ENCODE measurements at places on chromosomes 5 and 9.

DNA sequence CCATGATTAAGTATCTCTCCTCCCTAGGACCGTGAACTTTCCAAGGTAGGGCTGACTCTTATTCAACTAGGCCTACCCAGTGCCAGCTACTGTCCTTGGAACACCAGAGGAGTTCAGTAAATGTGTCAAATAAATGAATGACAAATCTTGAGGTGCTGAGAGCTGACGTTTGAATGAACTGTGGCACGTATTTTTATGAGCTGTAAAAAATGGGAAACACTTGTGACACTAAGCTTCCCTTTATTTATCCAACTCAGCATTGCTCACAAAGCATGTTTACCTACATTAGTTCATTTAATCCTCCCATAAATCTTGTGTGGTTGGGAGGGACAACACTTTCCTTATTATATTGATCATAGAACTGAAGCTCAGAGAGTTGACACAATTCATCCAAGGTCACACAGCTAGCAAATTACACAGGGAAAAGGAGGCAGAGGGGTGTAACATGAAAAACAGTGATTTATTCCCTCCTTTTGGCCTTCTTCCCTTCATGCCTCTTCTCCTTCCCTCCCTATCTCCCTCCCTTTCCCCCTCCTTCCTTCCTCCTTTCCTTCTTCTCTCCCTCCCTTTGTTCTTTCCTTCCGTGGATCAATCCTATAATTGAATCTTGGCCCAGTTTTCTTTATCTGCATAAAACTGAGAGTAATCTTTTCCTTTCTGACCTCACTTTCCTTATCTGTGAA, 412.6 kb downstream of the DMRT2 start:
- no peak for DNase-seq

DNA sequence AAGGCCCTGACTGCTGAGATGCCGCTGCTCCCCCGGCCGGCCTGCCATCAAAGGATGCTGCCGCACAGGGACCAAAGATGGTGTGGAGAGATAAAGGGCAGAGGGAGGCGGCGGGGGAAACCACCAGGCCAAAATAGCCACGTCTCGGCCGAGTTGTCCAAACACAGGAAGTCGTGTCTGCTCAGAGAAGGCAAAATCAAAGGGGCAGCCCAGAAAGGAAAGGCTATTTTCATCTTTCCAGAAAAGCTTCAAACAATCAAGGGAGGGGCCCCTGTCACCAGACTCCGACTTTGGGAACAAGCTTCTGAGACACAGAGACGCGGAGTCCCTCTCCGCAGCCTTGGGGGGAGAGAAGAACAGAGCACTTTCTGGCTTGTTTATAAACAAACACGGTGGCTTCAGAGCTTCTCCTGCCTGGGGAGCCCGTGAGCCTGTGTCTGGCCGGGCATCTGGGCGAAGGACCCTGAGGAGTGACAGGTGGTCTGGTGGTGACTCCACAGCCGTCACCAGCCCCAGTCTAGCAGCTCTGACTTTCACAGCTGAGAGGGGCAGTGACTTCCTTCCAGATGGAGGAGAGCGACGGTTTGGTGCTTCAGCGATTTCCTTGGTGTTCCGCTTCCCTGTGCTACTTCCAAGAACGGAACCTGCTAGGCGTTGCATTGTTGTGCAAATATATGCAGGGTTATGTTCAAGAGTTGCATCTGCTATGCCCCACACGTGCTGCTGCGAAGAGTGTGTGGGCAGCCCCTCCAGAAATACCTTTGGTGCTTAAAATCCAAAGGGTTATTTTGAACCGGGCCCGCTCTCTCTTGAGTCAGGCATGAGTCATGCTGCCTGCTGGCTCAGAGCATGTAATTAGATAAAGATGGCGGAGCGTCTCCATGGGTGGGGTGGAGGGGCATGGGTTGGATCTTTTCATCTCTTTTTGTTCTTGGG, 24.0 kb downstream of the ADAMTSL2 start:
- DNase-seq = no peak

DNA sequence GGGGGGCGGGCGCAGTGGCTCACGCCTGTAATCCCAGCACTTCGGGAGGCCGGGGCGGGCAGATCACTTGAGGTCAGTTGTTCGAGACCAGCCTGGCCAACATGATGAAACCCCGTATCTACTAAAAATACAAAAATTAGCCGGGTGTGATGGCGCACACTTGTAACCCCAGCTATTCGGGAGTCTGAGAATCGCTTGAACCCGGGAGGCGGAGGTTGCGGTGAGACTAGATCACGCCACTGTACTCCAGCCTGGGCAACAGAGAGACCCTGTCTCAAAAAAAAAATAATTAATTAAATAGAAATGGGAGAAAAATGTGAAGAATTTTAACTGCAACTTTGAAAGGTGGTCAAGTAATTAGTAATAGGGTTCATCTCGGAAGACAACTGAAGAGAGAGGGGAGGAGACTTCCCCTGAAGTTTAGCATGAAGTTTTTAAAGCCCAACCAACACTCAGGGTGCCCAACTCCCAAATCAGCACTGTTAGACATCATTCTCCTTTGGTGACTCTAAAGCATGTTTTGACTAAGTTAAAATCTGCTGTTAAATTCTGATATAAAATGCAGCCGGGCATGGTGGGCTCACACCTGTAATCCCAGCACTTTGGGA, 1.4 kb upstream of the CSNK1A1 start:
- no peak for DNase-seq

- DNase-seq = peak; percentile 48
These were observed 49.6 kb upstream of the PSD2 start for GRCh38 chr5:139745800-139746690.

- DNase-seq = no peak
These were observed 17.5 kb downstream of the CXCL14 start for GRCh38 chr5:135561266-135561665.

DNA sequence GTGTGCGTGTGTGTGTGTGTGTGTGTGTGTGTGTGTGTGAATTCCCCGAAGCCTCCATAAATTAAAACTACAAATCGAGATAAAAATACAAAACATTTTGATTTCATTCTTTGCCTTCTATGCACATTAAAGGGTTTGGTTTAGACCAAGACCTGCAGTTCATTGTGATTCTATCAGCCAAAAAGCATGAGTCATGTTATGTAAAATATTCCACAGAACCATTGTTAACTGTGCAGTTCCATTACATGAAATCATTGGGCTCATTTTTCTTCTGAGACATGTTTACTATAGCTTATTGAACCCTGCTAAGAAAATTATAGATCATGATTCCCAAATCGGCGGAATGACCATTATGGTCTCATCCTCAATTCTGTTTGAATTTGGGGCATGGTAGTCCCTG, 11.7 kb downstream of the CAVIN4 start:
- no peak for DNase-seq

- no peak for DNase-seq
These were observed 14.3 kb downstream of the FNBP1 start for GRCh38 chr9:130028493-130029222.

GRCh38 chr9:120862452-120862851, 14.5 kb downstream of the PHF19 start:
- no peak for DNase-seq

DNA sequence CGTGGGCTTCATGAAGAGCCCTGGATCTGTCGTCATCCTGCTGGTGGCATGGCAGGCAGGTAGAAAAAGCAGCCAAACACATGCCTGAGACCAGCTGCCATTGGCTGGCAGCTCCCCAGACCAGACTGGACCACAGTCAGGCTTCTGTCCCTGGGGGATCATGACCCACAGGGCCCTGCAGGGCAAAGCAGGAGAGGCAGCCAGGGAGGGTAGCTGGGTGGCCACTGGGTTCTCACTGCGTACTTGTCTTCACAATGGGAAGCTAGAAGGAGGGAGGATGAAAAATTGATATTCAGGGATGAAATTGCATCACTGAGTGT, 67.8 kb upstream of the GARNL3 start:
- no peak for DNase-seq

DNA sequence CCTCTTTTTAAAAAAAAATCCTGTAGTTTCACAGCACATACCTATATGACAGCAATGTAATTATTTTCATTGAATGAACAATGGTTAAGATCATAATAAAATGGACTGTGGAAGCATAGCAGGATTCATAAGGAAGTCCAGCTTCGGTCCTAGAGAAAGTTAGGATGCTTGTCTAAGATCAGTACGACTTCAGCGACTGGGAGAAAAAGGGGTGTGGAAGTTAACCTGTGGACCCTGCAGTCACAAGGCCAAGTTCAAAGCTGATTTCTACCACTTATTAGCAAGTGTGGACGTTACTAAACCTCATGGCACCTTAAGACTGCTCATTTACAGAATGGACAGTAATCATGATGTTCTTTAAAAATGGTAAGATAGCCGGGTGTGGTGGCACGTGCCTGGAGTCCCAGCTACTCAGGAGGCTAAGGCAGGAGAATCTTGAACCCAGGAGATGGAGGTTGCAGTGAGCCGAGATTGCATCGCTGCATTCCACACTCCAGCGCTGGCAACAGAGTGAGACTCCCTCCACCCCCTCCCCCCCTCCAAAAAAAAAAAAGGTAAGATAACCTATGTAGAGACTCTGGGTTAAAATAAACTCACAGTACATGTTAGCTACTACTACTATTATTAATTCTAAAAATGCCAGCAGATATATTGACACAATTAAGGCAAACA, 71.6 kb upstream of the PCA3 start:
- DNase-seq = no peak

DNA sequence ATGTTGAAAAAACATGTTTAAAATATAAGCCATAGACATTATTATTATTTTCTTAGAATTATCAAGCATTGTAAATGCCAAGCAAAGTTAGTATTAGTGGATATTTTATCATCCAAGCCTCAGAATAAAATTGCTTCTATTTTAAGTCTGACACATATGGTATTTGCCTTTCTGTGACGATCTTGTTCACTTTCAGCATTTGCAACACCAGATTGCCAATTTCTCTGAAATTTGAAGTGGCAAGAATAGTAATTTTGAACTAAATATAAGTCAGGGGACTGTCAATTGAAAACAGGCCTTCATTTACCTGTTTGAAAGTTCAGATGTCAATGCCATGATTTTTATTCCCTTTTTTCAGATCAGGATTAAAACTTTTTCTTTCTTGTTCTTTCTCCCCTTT, 1233.6 kb upstream of the CDH18 start:
- no peak for DNase-seq

- no peak for DNase-seq
These were observed 87.9 kb upstream of the IFNK start for GRCh38 chr9:27436234-27436633.

GRCh38 chr9:106324053-106324585, 538.8 kb upstream of the ZNF462 start:
- no peak for DNase-seq

GRCh38 chr5:154709368-154710305, 45.5 kb upstream of the LARP1 start:
- DNase-seq = no peak
